ENCODE measurements at places on chromosomes 7 and 10.

DNA sequence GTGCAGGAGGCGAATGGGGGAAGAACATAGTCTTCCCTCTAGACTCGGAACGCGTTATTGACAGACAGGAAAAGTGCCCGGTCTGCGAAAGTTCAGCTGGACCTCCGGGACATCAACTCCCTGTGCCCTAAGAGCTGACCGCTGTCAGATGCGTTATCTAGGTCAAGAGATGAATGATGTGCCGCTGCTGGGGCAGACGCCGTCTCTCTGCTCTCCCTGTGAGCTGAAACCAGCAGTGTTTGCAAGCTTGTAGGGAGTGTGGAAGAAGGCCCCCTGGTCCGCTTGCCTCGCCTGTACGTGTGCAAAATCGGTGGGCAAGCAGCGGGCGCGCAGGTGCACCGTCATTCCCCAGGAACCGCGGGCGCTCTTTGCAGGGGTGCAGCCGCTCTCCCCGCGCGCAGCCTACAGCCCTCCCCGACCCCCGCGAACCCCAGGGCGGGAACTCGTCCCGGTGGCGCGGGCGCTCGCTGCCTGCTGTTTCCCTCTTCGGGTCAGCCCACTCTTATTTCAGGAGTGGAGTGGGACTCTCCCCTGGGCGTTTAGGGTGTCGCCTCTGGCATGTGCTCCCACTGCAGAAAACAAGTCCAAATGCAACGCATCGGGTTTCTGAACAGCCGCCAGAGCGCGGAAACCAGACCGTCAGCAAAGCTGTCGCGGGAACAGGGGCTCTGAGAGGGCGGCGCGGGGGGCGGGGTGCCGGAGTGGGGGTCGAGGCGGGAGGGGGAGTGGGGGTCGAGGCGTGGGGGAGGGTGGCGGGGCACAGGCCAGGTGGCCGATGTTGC is 1.8 kb upstream of the PFKFB3 start:
- peak; percentile 36 for DNase-seq

GRCh38 chr7:101701153-101701794 is 72.2 kb upstream of the MYL10 start:
- DNase-seq = no peak

- DNase-seq = peak; percentile 31
These were observed 171.2 kb downstream of the ARHGAP21 start for GRCh38 chr10:24552346-24553016.

GRCh38 chr7:138663725-138664710 is 37.1 kb downstream of the SVOPL start:
- DNase-seq = no peak

- no peak for DNase-seq
These were observed 12.3 kb upstream of the CRPPA start for GRCh38 chr7:16433568-16434122.

DNA sequence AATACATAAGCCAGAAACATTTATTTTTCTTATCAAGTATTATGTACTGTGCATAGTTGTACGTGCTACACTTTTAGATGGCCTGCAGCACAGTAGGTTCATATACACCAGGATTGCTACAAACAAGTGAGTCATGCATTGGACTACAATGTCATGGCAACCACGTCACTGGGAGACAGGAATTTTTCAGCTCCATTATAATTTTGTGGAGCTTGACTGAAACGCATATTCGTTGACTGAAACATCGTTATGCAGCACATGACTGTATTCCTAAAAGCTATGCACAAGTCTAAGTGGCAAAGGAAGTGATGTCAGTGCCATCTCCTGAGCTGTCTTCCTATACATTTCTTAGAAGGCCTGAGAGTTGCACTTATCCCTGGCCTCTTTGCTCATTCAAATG is 871.8 kb downstream of the IPMK start:
- no peak for DNase-seq

DNA sequence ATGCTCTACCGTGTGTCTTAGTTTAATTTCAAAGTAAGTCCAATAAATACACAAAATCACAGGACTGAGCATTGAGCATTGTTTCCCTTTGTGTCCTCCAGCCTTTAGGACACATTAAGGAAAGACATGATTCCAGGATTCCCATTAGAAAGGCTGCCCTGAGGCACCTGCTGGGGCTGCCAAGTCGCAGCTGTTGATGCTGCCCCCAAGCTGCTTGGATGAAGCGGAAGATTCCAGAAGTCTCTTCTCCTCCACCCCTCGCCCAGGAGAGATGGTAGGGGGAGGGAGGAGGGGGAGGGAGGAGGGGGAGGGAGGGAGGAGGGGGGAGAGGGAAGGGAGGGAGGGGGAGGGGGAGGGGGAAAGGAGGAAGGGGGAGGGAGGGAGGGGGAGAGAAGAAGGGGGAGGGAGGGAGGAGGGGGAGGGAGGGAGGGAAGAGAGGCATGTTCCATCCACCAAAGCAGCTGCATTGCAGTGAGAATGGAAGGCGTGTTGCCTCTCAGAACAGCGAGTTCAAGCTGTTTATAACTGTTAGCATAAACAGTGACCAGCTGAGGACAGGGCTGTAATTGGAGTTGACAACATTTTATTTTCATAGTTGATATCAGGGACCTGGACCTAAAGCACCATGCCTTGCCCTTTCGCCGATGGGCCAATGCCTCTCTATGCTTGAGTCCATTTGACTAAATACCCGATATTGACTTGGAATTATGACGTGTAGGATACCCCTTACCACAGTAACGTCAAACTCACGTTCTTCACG is 67.3 kb downstream of the DIP2C start:
- no peak for DNase-seq

DNA sequence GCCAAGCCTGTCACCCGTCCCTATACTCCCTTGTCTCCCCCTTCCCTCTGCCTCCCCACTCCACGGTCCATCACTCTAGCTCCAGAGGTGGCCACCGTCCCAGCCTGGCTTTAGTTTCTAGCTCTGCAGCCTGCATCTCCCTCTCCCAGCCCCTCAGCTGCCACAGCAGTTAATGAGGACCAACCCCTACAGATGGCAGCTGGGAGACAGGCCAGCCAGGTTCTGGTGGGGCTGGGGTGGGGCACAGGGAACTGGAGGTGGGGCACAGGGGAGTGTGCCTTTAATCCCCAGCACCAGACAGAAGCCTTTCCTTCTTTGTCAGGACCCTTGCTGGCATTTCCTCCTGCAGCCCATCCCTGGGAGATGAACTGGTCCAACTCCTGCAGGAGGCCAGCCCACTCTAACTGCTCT is 21.1 kb downstream of the UNC5B start:
- no peak for DNase-seq

DNA sequence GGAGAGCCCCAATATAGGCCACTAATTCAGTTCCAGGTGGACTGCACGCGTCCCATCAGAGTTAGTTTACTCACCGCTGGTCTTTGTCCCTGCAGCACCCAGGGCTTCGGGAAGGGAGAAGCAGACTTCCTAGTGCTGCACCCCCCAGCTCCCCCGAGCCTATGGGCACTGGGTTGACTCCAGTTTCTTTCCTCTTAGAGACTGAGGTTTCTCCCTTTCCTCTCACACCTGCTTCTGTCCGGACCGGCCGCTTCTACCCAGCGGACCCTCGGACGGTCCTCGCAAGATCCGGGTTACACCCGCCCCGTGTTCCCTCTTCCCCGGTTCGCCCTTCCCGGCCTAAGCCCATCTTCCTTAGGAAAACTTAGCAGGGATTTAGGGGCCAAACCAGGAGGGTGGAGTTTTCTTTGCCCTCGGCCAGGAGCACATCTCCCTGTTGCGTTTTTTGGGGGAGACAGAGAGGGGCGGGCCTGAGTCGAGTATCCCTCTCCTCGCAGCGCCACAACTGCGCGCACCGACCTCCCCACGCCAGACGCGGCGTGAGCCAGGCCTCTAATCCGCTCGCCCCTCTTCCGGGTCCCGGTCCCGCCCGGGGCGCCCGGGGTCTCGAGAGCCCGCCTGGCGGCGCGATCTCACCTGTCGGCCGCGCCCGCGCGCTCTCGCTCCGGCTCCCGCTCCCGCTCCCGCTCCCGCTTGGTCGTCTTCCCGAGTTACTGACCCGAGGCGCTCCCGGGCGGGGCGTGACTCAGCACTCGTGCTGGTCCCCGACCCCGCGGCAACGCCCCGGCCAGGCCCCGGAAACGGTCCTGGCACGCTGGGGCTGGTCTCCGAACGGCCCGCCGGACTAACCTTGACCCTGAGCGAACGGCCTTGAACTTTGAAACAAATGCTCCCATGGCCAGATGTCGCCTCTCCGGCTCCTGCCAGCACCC is at the start of gene AIFM2:
TSS of gene AIFM2 (minus strand) at position 728 of the 932 bp plus-strand sequence. CDS start 8,741 bp downstream, outside the sequence.
- peak; percentile 17 for DNase-seq
